ENCODE measurements at places on chromosomes 1 and 21.

DNA sequence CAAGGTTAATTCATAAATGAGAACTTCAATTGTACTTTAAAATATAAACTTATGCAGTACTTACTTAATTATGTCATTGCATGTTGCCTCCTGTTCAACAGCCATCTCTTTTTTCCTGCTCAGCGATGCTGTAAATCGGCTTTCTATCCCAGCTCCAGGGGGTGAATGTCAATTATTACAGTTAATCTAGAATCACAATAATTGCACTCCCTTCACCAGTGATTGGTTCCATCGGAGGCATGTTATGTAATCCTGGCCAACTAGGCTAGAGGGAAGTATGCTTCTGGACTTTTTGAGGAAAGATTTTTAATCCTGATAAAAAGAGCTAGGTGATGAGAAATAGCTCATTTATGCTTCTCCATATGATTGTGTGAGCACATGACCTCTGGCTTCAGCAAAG is 53.8 kb upstream of the SGIP1 start:
- no peak for DNase-seq

- DNase-seq: no peak
Measured at GRCh38 chr1:216332462-216332861, 90.8 kb downstream of the USH2A start.

- no peak for DNase-seq
Measured at GRCh38 chr1:35120458-35121133, 41.4 kb downstream of the ZMYM1 start.

DNA sequence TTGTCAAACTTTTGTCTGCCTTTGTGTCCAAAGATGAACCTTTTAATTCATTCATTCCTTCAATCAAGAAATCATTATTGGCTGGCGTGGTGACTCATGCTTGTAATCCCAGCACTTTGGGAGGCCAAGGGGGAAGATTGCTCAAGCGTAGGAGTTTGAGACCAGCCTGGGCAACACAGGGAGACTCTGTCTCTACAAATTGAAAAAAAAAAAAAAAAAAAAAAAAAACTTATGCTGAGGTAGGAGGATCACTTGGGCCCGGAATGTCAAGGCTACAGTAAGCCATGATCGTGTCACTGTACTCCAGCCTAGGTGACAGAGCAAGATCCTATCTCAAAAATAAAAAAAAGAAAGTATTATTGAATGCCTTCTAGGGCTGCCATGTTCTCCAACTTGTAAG is 51.3 kb upstream of the CXADR start:
- no peak for DNase-seq

DNA sequence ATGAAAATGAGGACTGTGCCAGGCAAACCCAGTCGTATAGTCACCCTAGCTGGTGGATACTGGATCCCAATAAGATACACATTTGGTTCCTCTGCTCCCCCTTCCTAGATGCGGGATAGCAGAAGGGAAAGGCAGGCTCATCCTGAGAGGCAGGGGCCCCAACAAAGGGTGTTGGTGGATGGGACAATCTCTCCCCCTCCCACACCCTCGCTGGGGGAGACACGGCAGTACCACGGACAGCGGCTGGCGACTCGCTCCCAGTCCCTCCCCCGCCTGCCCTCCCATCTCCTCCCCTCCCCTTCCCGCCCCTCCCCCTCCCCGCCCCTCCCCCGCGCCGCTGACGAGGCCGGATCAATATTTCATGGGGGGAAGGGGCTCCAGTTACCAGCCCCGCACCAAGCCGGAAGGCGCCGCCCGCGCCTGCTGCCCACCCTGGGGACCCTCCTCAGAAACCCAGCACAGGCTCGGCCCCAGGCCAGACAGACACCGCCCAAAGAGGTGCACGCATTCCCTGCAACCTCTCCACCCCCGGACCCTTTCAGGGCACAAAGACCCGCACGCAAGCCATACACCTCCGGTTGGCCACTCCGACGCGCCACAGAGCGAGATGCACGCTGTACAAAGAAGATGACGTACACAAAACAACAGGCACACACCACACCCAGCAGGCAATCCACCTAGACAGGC is 11.5 kb downstream of the RIMS3 start:
- DNase-seq: peak; percentile 20
